NB4 (cell line): ENCODE measurements at places on chromosomes 1 and 21.

DNA sequence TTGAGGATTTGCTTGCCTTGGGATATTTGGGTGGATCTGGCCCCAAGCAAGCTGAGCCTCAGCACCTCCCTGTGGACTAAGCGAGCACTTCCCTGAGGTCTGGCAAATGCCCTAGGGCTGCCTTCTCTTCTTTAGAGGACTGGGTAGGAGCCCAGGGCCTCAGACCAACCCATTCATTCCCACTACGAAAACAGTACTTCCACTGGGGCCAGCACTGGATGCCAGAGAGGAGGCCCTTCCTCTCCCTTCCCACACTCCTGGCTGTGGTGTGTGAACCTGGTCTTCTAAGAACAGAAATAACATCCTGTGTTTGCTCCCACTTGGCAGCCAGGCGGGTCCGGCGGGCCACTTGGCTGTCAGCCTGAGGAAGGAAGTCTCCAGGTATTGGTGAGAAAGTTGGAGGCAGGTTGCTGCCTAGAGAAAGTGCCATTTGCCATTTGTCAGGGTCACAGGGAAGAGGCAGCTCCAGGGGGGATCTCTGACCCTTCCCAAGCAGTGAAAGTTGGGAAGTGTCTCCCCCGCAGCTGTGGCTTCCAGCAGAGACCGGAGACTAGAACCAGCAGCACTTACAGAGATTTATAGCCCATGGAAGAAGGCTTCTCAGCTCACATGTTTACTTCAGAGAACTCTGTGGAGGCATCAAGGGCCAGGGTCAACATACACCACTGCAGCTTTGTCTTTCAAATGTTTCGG lies 323.5 kb downstream of the SIPA1L2 start:
- DNase-seq, result peak; percentile 9

DNA sequence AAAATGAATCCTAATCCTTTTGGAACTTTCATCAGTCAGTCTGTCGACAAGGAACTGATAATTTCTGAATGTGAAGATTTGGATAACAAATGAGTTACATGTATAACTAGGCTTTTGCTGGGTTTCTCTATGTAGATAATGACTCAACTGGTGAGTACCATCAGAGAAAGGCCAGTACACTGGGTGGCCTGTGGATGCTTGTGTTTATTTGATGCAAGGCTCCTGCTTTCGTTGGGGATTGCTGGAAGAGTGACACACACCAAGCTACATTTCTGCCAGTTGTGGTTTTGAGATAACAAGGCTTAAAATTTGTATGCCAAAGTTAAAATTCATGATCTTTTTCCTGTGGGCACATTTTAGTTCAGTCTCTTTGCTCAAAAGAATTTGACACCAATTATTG lies 115.7 kb upstream of the UBE2U start:
- no peak for DNase-seq

- peak; percentile 7 for DNase-seq
Measured at GRCh38 chr1:180633057-180634056, 1.5 kb downstream of the XPR1 start.

DNA sequence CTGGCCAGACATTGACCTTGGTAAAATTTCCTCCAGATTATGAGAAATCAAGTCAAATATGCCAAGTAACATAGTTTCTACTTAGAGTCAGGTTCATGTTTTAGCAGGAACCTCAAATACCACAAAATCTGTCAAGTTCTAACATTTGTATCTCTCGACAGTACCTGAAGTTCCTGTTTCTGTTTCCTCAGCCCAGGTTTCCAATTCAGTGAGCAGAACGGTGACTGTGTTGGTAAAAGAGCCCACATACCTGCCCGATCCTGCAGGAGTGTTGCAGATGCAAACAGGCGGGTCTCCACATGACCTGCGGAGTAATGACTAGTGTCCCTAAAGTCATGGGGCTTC lies 57.9 kb upstream of the LGALS8 start:
- no peak for DNase-seq

- no peak for DNase-seq
Measured at GRCh38 chr1:238826891-238827290, 559.5 kb upstream of the CHRM3 start.

DNA sequence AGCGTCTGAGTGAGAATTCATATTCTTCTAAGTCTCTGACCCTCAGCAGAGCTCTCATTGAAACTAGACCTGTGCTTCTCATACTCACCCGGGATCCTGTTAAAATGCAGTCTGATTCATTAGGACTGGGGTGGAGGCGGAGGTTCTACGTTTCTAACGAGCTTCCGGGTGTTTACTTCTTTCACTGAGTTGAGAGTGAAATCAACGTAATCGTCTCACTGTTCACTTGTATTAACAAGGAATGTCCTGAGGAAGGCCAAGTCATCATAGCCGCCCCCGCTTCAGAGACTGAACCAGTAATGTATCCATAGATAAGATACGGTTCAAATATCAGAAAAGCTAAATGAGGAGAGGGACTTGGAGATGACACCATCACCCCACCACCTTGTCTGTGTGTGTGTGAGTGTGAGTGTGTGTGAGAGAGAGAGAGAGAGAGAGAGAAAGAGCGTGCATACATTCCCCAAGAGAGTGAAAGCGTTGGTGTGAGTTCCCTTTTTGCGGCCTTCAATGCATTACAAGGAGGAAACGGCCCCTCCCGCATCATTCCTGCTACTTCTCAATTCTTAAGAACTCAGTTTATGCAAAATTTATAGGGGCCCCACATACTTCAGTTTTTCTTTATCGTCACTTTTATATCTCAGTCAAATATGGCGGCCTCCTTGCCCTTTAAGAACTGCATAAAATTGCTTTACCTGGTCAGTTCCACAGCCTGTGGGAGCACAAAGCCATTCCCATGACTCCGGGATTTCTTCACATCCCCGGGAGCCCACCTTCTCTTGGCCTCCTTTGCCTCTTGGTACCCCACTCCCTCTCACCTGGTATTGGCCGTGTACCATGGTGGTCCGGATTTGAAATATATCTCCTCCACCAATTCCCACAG lies 19.8 kb downstream of the KMO start:
- DNase-seq, result peak; percentile 96

- DNase-seq, result peak; percentile 26
Measured at GRCh38 chr1:200165493-200166220, 138.1 kb downstream of the NR5A2 start.

GRCh38 chr1:26785611-26786436 lies 1.9 kb upstream of the PIGV start:
- peak; percentile 65 for DNase-seq
